Mammary epithelial cell (primary cell): ENCODE measurements at places on chromosomes 7 and 10.

- DNase-seq: no peak
Observed at GRCh38 chr7:111787099-111787498, 224.8 kb upstream of the IMMP2L start.

DNA sequence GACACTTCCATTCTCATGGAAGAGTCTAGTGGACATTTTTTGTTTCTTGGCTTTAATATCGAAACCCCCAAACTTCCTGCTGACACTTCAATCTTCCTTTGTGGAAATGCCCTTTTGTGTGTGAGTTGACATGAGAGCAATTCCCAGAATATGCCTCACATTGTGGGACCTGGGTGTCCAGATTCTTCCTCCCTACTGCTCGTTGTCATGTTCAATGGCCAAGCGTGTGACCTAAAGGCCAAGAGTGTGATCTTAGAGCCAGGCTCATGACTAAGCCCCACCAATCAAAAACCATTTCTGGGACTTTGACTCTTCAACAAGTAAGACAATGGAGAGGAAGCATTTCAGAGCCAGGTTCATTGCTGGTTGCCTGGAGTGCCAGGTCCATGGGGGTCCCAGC, 52.5 kb upstream of the BMPER start:
- DNase-seq: no peak

- no peak for DNase-seq
Observed at GRCh38 chr7:148500978-148501377, 89.6 kb upstream of the C7orf33 start.

- DNase-seq: no peak
Observed at GRCh38 chr10:131973160-131973951, 8.4 kb downstream of the BNIP3 start.

DNA sequence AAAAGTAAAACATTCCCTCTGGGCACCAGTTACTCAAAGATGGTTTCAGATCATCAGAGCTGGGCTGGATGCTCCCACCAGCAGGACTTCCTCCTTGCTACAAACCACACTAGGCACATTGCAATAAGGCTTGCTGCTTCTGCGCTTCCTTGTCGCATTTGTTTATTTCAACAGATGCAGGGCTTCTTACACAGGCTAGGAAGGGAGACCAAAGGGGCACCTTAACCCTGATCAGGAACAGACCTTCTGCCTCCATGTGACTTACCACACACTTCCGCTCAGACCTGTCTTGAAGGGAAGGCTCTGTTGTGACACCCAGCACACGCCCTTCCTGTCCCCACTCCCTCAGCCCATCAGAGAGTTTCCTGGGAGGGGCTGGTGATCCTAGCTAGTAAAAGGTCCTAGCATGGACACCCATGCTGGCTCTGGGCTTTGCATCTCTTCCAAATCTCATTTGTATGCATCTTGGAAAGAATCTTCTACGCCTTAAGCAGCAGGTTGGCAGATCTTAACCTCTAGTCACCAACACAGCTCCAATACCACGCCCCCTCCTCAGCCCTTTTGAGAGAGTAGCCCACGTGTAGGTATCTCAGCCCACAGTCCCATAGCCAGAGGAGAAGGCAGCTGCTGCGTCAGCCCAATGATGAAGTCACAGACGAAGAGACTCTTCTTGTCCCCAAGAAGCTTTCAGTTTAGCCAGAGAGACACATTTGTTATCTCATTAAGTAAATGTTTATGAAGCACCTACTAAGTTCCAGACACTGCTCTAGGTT, 47.1 kb upstream of the SVIL start:
- no peak for DNase-seq

GRCh38 chr7:77426052-77426404, 9.9 kb upstream of the GSAP start:
- DNase-seq: no peak

DNA sequence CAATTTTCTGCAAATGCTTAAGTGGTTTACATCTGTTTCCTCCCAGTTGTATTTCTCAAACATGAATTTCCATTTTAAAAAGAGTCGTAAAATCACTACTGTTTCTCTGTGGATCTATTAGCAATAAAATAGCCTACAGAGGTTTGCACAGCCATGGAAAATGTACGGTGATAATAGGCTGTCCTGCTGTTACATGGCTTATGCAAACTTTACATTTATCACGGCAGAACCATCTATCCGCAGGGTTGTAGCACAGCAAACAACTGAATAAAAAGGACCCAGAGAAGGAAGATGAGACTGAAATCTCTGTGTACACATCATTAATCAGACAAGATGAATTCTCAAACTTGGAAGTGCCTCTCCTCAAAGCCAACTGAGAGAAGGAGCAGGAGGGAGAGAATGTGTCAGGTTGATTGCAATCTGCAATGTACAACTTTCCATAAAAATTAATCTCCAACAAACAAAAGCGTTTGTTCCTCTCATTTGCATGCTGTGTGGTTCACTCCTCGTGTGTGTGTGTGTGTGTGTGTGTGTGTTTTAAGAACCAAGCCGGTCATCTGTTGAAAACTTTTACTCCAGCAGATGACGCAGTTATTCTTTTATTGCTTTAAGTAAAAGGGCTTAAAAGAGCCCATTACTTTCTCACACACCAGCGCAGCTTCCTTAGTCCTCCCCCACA, 279.3 kb downstream of the SKAP2 start:
- peak; percentile 22 for DNase-seq

DNA sequence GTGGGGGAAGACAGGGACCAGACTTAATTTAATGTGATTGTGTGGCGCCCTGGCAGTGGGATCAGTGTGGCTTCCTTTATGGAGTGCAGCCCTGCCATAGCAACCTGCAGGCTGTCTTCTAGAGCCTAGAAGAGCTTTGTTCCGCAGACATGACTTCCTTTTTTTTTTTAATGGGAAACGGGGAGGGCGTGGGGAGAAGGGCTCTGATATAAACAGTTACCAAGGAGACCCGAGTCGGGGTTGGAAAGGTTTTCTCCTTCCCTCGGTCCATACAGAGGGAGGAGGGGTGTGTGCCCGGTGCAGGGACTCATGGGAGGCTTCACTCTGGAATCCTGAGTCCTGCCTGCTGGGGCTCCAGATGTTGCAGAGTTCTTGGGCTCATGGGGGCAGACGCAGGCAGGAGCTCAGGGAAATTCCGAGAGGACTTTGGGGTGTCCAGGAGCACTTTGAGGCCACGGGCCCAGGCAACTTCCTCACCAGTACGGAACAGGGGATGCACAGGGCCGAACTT, 26.9 kb downstream of the TMEM120A start:
- no peak for DNase-seq

GRCh38 chr10:33279811-33280602, 54.5 kb downstream of the NRP1 start:
- DNase-seq: peak; percentile 56

DNA sequence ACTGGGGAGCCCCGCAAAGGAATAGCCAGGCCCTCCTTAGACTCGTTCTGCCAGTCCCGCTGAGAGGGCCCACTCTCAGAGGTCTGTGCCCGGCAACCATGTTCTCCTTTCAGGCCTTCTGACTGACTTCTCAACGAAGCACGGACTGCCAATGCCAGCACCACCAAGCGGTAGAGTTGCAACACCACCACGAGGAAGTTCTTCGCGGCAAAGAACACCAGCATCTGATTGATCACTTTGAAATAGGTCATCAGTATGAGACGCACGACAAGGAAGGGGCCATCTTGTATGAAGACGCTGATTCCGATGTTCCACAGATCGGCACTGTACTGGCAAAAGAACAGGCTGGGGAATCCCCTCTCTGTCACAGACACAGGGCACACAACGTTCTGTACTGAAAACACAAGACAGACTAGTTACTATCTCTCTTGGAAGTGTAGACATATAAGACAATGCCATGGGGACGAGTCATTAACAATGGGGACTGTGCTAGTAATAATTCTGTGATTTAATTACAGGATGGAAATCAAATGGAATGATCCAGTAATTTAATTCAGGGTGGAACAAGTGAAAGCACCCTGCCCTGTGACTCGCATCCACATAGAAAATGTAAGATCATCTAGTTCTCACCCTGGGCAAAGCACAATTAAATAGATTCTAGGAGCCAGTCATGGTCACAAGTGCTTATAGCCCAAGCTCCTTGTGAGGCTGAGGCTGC, 42.7 kb downstream of the TMEM26 start:
- DNase-seq: no peak

- peak; percentile 74 for DNase-seq
Observed at GRCh38 chr7:20541608-20542349, 73.7 kb upstream of the ABCB5 start.

- DNase-seq: peak; percentile 53
Observed at GRCh38 chr10:3781468-3782145, 3.4 kb downstream of the KLF6 start.

- DNase-seq: peak; percentile 35
Observed at GRCh38 chr10:69786791-69787190, 14.9 kb upstream of the COL13A1 start.

DNA sequence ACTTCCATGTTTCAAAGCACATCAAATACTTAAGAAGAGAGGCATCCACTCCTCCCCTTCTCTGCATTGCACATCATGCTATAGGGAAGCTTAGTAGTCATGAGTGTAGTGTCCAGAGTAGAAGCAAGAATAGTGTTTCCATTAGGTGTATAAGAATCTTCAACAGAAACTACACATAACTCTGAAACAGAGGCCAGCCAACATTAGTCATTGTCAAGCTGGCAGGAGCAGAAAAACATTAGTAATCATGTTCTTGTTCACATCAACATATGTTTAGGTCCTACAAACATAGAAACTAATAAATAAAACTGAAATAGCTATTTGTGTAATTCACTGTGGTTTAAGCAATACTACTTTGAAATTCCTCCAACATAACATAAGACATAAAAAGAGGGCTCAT, 370.2 kb downstream of the PPP1R3A start:
- peak; percentile 66 for DNase-seq

- no peak for DNase-seq
Observed at GRCh38 chr10:84469470-84469869, 141.1 kb downstream of the CCSER2 start.

GRCh38 chr7:55965100-55965470, 700 bp downstream of the NIPSNAP2 start:
- peak; percentile 50 for DNase-seq

- no peak for DNase-seq
Observed at GRCh38 chr10:83515001-83515400, 624.3 kb upstream of the GHITM start.

DNA sequence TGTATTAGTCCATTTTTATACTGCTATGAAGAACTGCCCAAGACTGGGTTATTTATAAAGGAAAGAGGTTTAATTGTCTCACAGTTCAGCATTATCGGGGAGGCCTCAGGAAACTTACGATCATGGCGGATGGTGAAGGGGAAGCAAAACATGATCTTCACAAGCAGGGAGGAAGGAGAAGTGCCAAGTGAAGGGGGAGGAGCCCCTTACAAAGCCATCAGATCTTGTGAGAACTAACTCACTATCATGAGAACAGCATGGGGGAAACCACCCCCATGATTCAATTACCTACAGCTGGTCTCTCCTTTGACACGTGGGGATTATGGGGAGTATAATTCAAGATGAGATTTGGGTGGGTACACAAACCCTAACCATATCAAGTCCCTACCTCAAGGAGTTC, 85.4 kb downstream of the JAZF1 start:
- DNase-seq: no peak

DNA sequence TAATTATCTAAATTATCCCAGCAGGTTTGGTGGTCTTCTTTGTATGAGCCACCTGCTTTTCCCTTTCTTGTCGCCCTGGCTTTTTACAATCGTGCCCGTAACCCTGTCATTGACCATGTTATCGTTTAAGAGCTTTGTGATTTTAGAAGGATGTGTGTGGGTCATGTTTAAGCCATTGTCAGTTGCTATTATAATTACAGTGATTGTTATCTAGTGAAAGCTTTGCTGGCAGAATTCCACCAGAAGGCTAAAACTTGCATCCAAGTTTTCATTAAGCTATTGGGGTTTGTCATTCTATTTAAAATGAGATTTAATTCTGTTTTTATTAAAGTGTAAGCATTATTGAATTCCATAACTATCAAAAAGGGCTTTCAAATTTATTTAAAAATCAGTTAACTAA, 354.2 kb upstream of the TMEM229A start:
- DNase-seq: no peak

- DNase-seq: no peak
Observed at GRCh38 chr10:79490400-79491142, 21.8 kb upstream of the EIF5AL1 start.

- DNase-seq: no peak
Observed at GRCh38 chr7:133164498-133164897, 82.6 kb upstream of the CHCHD3 start.

DNA sequence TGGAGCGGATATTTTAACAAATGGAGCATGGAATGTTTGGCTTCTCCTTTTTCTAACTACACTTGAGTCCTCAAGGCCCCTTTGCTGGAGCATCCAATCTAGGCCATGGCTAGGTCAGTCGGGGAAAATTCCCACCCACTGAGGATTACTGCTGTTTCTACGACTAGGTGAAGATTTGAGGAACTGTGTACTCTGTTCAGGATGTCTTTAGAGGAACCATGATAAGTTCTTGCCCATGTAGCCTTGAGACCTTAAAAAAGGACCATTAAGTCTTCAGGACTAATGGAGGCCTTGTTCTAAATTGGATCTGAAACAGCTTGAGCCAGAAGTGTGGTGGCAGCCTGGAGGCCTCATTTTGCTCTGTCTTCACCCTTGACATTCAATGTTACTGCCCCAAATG, 6.2 kb downstream of the AGK start:
- DNase-seq: no peak

DNA sequence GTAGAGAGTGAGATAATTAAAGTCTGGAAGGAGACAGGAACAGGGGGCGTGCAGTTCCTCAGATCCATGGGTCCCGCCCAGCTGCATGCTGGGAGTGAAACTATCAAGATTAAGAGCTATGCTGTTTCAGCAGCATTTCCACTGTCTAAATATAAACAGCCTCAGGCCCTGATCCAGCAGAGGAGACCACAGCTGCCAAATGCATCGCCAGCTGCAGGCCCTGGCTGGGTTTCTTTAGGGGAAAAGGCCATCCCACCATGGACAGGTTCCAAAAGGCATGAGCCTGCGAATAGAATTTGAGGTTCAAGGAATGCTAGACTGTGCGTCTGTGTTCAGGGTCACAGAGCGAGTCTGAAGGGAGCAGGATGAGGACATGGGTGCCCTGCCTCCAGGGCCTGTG, 411.4 kb downstream of the PAXIP1 start:
- no peak for DNase-seq

DNA sequence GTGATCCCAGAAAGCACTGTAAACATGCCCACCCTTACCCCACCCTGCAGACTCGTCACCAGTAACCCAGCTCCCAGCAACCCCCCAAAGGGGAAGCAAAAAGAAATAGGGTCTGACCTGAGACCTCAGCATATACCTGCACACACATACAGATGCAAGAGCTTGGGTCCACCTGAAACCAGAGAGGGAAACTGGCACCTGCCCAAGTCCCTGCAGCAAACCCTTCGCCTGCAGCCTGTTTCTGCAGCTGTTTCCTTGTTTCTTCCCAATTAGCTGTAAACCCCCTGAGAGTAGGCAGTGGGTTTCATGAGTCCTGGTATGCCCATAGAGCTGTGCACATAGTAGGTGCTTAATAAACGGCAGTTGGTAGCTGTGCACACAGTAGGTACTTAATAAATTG, 140.5 kb downstream of the FGFR2 start:
- no peak for DNase-seq

GRCh38 chr10:83089335-83089734, 1050.0 kb upstream of the GHITM start:
- no peak for DNase-seq

GRCh38 chr7:29035044-29035740, 77.1 kb upstream of the TRIL start:
- peak; percentile 83 for DNase-seq
